ENCODE measurements at places on chromosomes 1 and 21.

GRCh38 chr1:225818229-225818628 lies 8.3 kb downstream of the EPHX1 start:
- no peak for DNase-seq

GRCh38 chr21:35635261-35635660 lies 425.1 kb downstream of the SETD4 start:
- no peak for DNase-seq

DNA sequence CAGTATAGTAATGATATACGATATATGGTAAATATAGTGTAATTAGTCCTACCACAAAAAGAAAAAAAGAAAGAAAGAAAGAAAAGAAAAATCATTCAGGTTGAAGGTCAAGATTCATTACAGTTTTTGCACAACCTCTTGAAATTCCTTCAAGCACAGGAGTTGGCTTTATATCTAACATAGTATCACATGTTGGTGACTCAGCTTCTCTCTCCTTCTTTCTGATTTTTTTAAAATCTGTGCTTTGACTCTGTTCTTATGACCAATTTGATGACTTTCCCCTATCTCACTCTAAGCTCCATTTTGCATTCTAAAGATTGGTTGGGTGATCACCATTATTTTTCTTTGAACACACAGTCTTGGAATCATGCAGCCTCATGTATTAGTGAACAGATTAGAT lies 148.2 kb upstream of the COL11A1 start:
- DNase-seq, result no peak

DNA sequence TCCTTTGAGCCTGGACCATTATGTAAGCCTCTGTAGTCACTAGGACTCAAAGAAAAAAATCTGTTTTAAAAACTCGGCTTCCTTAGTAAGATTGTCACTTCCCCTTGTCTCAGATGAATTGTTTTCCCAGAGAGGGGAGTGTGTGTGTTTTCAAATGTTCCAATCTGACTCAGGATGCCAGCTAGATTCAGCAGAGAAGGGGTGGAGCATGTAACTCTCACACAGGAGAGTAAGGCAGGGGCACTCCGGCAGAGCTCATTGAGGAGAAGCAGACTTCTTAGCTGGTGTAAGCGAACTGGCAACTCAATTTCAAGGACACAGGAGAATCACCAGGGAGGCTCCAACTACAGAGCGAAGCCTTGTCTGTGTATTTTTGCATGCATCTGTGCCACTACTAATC lies 623.2 kb downstream of the LMO4 start:
- DNase-seq, result no peak

DNA sequence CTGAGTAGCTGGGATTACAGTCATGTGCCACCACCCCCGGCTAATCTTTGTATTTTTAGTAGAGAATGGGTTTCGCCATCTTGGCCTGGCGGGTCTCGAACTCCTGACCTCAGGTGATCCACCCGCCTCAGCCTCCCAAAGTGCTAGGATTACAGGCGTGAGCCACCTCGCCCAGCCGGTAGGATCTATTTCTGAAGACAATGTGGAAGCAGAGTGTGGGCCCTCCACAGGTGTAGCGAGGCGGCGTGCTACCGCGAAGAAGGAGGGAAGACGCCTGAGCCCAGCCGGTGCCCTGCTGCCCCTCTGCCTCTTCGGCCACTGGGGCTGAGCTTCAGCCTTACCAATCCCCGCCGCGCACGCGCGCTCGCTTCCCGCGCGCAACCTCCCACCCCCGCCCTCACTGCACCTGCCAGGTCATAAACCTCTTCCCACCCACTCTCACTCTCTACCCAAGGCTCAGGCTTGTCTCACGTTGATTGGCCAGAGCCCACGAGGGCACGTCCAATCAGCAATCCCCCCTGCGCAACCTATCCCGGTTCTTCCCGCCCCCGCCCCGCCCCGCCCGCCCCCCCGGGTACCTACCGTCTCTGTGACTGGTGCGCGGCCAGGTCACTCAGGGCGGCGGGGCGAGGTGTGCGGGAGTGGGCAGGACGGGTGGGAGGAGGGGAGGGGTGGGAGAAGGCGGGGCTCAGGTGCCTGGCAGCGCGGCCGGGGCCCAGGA lies 409 bp upstream of the HOOK1 start:
- peak; percentile 87 for DNase-seq

DNA sequence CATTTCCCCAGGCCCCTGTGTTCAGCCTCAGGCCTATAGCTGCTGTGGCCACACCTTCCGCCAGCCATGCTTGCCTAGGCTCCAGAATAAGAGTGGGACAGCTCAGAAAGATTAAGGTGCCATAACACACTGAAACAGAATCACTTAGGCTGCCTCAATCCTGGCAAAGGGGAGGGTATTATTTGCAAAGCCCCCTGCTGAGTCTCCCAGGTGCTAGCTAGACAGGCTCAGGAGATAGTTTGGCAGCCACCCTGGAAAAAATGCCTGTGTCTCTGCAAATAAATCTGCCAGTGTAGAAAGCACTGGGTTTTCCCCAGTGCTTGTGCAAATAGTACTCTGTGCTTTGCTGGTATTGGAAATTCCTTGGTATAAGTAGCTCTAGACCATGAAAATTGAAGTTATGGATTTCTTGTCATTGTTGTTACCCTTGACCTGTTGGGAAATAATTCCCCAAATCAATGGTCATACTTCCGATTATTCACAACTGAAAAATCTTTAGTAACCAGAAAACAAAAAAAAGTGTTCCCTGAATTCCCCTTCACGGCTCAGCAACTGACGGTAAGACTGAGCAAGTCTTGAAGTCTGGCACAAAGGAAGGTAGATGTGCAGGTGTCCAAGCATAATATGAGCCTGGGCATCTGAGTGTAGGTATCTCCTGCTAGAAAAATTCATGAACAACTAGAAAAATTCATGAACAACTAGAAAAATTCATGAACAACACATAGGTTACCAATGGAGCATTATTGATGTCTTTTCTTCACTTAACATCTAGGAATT lies 56.9 kb downstream of the PROX1 start:
- no peak for DNase-seq
